ENCODE measurements at places on chromosomes 6 and 20.

- DNase-seq: no peak
Measured at GRCh38 chr20:17023036-17023435, 203.8 kb upstream of the PCSK2 start.

- peak; percentile 35 for DNase-seq
Measured at GRCh38 chr6:19342616-19343015, 494.6 kb upstream of the ID4 start.

DNA sequence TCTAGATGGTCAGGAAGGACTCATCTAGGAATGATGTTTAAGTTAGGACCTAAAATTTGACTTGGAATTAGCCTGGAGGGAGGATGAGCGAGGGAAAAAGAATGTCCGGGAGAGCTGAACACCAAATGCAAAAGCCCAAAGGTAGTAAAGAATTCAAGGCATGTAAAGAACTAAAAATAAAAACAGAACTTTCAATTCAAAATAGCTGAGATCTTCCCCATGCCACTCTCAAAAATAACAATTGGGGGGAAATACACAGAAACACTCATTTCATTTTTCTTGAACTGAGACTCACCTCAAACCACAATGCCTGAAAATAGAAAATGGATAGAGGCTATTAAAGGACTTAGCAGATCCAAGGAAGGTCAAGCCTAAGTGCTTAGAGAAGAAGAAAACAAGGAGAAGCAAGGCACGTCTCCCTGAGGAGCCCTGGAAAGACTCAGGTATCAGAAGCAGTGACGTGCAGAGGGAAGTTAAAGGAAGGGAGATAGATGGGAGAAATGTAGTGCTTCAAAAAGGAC is 10.4 kb downstream of the PXT1 start:
- DNase-seq: peak; percentile 94

GRCh38 chr6:13302291-13302690 is 26.0 kb downstream of the TBC1D7 start:
- no peak for DNase-seq

DNA sequence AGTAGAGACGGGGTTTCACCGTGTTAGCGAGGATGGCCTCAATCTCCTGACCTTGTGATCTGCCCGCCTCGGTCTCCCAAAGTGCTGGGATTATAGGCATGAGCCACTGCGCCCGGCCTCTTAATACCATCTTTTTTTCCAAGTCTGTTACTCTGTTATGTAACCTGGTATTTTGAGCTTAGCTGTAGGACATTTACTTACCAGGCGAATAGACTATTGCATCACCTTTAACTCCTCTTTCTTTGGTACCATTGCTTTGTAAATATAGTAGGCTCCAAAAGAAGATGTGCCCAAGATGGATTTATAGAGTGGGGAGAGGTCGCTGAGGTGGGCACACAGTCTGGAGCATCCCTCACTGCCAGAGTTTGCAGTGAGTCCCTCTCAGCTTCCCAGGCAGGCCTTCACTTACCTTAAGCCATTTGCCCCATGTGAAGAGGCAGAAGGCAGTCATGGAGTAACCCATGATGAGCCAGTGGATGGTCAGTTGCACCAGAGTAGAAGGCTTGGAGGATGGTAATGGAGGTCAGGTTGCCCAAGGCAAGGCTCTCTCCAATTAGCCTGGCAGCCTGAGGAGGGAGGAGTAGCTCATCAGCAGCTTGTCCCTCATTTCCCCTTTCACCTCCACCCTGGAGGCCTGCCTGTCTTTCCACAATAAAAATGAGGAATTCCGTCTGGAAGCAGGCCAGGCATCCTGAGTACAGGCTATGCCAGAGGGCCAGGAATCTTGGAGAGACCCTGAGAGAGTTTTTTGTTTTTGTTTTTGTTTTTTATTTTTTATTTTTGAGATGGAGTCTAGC is 9.7 kb downstream of the TIAM2 start:
- no peak for DNase-seq

GRCh38 chr6:135314543-135314942 is 133.4 kb downstream of the MYB start:
- no peak for DNase-seq

DNA sequence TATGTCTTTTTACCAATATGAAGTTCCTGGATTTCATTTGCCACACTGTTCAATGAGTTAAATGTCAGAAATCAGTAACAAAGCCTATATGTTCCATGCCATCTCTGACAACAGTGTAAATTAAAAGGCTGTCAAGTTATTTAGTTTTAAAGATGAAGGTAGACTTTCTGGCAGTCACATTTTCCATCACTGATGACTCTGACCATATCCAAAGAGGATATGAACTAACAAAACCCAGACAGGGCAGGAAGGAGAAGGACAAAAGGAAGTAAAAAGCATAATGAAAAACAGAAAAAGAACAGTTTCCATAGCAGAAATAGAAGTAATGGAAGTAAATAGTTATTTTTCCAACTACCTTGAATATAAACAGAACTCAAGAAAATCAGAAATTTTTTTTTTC is 242.3 kb downstream of the UBE3D start:
- no peak for DNase-seq

DNA sequence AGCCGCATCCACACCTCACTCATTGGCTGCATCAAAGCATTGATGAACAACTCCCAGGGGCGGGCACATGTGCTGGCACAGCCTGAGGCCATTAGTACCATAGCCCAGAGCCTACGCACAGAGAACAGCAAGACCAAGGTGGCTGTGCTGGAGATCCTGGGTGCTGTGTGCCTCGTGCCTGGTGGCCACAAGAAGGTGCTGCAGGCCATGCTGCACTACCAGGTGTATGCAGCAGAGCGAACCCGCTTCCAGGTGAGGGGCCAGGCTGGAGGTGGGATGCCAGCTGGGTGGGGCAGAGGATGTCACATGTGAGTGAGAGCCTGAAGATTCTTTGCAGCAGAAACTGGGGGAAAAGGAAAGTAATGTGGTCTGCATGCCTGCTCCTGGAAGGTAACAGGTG is 66.7 kb downstream of the MOCS1 start:
- no peak for DNase-seq

DNA sequence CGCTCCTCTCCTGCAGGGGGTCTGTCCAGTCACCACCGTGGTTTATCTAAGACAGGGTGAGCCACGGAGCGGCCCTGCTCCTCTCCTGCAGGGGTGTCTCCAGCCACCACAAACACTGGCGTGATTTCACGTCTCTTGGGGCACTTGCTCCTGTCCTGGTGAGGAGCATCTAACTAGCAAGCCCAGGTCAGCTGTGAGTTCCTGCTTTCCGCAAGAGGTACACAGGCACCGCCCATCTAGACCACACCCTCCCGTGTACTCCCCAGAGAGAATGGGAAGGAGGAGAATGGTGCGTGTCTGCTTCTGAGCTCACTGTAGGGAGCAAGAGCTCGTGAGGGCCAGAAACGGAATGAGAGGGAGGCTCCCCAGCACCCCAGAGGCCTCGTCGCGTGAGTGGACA is 40.7 kb downstream of the DACT2 start:
- DNase-seq: no peak
